Suppressor macrophage treated with lipopolysaccharide for 4 hours (primary cell): ENCODE measurements at places on chromosomes 16 and 17.

DNA sequence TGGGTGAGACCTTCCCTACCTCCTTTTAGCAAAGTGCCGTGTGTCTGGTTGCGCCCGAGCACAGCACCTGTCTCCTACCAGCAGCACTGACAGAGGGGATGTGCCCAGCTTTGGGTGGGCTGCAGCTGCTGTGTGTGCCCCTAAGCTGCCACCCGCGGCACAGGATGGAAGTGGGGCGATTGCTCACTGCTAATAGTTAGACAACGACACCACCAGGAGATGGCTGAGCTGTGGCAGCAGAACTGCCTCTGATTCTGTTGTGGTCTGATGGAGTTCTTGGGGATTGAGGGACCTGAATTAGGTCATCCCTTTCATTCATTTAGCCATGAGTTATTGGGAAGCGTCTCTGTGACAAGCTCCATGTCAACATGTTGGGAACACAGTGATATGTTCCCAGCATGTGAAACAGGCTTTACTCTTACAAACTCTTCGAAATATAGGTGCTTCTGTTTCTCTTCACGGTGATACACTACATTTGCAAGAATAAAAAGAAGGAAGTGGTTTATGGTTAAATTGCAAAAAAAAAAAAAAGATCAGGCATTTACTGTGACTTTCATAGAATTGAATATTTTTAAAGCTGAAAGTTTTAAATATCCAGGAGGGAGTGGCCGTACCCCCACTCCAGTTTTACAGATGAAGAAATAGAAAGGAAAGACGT, 184.4 kb downstream of the MAF start:
- DNase-seq: no peak

DNA sequence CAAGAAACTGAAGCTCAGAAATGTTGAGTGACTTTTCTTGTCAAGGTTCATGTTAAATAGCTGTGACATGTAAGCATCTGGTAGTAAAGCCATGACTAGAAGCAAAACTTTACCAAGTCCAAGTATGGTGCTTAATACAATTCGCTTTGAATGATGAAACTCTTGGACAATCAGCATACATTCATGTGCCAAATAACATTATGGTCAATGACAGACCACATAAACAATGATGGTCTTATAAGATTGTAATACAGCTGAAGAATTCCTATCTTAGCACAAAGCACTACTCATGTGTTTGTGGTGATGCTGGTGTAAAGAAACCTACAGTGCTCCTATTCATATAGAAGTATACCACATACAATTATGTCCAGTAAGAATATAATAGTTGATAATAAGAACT, 97.1 kb upstream of the RPRML start:
- DNase-seq: no peak

DNA sequence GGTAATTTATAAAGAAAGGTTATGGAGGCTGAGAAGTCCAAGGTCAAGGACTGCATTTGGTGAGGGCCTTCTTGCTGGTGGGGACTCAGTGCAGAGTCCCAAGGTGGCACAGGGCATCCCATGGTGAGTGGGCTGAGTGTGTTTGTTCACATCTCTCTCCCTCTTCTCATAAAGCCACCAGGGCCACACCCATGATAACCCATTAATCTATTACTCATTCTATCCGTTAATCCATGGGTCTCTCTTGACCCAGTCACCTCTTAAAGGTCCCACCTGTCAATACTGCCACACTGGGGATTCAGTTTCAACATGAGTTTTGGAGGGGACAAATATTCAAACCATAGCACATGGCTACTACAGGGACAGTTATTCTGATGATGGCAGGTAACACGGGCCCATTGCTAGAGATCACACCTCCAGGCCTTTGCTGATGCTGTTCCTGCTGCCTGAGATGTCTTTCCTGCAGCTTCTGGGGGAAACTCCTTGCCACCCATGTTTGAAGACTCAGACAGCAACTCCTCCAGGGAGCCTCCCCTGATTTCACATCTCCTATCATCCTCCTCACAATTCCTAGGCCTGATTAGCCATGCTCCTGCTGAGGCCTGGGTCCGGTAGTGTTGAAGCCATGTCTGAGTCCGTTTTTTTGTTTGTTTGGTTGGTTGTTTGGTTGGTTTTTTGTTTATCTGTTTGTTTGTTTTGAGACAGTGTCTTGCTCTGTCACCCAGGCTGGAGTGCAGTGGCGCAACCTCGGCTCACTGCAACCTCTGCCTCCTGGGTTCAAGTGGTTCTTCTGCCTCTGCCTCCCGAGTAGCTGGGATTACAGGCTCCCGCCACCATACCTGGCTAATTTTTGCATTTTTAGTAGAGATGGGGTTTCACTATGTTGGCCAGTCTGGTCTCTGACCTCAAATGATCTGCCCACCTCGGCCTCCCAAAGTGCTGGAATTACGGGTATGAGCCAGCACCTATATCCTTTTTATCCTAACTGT, 16.1 kb downstream of the SOCS1 start:
- no peak for DNase-seq

- no peak for DNase-seq
Measured at GRCh38 chr16:2528161-2529060, 2.8 kb downstream of the CEMP1 start.

DNA sequence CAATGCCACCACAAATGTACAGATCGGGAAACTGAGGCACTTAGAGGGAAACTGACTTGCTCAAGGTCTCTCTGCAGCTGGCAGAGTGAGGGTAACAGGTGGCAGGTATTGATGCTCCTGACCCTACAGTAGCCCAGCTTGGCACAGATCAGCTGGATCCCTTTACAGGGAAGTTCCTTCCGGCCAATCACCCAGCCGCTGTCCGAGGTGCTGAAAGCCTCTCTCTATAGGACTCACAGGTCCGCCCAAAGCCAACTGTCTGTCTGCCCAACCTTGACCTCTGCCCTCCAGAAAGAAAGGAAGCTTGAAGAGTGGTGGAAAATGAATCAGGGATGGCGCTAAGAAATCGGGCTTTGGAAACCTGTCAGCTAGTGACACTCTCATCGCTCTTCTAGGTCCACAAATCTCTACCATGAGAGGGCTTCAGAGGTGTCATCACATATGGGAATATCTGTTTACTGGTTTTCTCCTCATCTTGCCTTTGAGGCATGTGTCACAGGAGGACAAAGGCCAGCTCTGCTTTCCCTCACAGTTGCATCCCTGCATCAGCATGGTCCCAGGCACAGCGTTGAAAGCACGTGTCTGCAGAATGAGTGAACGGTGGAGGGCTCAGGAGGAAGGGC, 246.2 kb downstream of the KATNIP start:
- DNase-seq: peak; percentile 41

DNA sequence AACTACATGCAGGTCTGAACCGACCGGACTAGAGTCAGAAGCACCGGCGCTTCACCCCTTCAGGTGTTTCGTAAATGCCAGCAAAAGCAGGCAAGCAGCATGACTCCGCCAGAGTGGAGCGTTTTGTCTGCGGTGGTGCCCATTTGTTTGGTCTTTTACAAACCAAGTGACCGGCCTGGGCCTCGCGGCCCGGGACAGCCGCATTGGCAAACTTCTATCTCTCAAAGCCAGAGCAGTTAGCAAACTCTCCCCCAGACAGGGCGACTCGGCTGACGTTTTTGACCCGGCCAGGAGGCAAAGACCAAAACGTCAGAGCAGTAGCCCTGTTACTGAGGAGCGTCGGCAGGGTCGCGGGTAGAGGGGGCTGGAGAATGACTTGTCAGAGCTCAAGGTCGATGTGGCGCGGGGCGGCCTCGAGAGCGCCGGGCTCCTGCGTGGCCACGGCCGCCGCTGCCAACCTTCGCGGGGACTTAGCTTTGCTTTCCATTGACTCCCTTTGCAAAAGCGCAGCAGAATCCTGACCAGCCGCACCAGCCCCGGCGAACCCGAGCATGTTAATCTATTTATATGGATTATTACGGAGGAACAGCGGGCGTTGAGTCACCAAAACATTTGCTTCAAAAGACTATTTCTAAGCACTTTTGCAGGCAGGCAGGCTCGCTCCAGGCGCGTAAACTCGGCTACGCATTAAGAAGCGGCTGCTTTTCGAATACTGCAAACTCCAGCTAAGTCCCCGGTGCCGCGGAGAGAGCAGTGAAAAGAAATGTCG, 763 bp upstream of the SOX9 start:
- no peak for DNase-seq

DNA sequence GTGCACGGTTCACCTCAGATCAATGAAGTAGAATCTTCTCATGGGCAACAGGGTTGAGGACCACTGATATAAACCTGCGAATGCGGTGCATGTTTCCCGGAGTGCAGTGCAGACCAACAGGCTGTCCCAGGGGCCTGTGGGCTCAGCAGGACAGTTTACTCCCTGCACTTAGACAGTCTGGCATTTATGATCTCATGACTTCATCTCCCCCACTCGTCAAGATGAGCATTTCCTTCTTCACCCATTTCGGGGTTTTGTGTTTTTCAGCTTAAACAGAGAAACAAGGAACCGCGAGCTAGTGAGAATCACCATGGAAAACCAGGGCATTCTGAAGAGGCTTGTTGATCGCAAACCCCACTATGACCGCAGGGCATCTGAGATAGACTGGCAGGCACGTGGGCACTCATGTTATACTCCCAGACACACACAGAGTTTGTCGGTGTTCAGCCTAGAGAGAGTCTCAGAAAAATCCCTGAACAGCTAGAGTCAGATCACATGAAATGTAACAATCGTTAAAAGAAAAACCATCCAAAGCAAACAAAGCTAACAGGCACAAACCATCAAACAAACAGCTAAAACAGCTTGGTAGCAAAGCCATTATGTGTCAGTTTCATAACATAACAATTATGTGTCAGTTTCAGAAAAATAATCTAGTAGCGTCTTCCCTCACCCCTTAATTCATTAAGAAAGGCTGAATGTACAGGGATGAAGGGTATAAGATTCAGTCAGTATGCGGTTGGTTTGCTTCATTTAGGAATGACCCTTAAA, 2.9 kb downstream of the CFAP97D1 start:
- DNase-seq: peak; percentile 39

GRCh38 chr16:55130456-55130855, 193.5 kb upstream of the IRX6 start:
- no peak for DNase-seq

DNA sequence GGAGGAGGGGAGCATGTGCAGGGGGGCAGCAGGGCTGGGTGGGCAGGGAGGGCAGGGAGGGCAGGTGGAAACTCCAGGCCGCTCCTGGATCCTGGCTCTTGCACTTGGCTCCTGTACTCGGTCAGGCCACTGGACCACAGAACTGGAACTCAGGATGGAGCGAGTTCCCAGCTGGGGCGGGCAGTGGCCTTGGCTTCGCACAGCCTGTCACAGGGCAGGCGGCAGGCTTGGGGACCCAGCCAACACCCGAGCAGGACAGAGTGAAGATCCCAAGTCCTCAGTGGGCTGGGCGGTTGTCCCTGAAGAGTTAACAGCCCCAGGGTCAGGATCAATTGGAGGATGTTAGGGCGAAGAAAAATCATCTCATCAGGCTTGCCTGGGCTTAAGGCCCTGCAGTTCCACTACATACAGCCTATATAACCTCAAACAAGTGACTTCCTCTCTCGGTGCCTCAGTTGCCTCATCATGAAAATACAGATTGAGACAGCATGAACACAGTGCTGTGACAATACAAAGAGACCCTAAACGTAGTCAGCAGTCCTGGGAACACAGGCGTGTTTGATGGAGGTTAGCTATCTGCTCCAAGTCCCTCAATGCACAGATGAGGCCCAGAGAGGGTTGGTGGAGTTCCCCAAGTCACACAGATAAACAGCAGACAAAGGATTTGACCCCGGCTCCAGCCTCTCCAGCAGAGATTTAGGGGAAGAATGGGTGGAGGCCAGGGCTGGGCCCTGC, 21.9 kb downstream of the ZNF423 start:
- no peak for DNase-seq

DNA sequence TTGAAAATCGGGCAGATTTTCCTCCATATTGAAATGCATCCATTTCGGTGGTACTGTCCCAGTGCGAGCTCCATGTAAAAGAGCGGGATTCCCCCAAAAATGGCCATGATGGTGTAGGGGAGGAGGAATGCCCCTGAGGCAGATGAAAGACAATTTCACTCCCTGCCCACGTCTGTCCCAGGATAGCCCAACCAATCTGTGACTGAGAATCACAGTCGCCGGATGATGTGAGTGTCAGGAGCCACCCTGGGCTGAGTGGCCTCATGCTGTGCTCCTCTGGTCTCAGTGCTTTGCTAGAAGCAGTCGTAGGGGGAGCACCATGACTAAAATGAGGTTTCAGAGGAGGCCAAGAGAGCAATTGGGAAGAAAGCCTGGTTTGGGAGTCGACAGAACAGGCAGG, 16.7 kb downstream of the SLC6A4 start:
- no peak for DNase-seq

GRCh38 chr16:49704586-49705155, 151.2 kb downstream of the ZNF423 start:
- DNase-seq: peak; percentile 3

GRCh38 chr17:27635275-27635823, 4.4 kb downstream of the LGALS9 start:
- DNase-seq: peak; percentile 85

DNA sequence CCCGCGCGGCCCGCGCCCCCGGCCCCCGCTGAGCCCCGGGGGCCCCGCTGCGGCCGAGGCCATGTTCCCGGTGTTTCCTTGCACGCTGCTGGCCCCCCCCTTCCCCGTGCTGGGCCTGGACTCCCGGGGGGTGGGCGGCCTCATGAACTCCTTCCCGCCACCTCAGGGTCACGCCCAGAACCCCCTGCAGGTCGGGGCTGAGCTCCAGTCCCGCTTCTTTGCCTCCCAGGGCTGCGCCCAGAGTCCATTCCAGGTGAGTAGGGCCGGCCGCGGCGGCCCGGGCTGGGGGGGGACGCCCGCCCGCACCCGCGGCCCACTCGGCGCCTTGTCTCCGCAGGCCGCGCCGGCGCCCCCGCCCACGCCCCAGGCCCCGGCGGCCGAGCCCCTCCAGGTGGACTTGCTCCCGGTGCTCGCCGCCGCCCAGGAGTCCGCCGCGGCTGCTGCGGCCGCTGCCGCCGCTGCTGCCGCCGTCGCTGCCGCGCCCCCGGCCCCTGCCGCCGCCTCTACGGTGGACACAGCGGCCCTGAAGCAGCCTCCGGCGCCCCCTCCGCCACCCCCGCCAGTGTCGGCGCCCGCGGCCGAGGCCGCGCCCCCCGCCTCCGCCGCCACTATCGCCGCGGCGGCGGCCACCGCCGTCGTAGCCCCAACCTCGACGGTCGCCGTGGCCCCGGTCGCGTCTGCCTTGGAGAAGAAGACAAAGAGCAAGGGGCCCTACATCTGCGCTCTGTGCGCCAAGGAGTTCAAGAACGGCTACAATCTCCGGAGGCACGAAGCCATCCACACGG, 504 bp downstream of the MAZ start:
- DNase-seq: no peak

GRCh38 chr17:68344701-68345136, 53.4 kb downstream of the ARSG start:
- peak; percentile 34 for DNase-seq

GRCh38 chr17:76087531-76087930, 8.5 kb downstream of the ZACN start:
- no peak for DNase-seq

DNA sequence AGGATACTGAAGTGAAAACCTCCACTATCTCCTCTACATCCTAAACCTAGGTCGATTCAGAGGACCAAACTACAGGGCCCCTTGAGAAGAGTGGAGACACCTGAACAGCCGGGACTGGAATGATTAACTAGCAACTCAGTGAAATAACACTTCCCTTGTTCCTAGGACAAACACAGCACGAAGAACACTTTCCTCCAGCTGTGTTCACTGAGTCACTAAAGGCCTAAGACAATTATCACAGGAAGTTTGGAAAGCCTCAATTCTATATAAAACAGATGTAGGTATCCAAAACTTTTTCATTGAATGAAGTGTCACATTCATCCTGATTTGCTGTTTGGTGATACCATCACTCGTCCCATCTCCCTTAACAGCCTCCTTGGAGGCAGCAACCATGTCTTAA, 15.5 kb upstream of the CUEDC1 start:
- DNase-seq: no peak

GRCh38 chr17:42067371-42068091, 17.1 kb upstream of the C17orf113 start:
- peak; percentile 71 for DNase-seq
